H7 (cell line): ENCODE measurements at places on chromosomes 6 and 20.

DNA sequence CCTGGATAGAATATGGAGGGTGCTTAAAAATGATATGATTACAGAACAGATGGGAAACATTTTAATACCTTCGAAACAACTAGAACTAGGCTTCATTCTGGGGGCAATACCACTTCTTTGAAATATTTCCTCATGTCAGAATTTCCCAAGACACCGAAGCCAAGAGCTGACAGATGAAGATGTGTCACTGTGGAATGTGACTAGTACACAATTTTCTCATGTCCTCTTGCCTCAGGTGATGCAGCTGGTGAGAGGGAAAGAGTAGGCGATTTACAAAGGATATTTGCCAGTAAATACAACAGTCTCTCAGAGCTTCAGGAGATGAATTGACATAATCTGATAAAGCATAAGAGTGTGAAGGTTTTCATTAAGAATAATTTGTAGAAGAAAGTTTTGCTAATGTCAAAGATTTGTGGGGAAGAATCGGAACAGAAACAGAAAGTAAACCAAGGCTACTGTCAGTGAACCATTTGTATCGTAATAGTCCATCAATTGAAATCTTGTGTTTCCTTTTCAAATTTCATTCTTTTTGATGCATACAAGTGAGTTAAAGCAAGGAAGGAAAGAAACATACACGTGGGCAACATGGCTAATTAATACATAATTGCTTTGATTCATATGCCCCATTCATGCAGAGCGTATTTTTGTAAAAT is 164.7 kb upstream of the CCN2 start:
- DNase-seq: no peak

DNA sequence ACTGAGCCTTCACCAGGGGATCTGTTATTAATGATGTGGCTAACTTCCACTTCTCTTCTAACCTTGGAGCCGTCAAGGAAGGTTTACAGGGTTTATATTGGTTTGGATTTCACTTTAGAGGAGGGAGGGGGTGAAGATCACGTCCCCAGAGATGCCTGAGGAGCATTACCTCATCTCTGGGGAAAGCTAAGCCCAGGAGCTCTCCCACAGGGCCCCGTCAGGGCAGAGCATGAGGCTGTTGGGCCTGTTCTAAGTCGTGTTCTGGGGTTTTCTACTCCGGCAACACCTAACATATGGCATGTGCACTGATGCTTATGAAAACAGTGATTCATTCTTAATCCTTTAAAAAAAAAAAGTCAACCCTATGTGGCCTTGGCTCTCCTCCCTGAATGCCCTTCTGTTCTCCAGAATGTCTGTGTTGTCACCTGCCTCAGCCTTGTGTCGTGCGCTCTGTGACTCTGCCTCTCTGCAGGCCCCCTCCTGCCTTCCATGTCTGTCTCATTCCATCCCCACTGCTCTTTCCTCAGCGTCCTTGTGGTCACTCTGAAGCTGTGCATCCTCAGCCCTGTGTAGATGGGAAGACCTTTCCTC is 97.4 kb upstream of the JARID2 start:
- DNase-seq: no peak

GRCh38 chr6:115896538-115897129 is 164.1 kb downstream of the FRK start:
- DNase-seq: peak; percentile 26

DNA sequence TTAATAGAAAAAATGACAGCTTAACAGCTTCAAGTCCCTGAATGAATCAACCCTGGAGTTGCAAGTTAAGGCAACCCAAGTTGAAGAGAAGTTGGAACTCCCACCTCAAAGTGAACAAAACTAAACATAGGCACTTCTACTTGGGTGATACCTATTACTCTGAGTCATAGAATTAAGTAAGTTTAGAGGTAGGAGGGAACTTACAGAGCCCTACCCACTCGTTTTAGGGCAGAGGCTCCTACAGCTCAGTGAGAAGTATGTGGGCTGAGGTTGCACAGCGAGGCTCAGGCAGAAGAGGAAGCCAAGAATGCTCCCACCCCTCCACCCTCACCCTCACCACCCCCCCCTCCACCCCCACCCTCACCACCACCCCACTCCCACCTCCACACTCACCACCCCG is 42.2 kb downstream of the NFATC2 start:
- DNase-seq: no peak

DNA sequence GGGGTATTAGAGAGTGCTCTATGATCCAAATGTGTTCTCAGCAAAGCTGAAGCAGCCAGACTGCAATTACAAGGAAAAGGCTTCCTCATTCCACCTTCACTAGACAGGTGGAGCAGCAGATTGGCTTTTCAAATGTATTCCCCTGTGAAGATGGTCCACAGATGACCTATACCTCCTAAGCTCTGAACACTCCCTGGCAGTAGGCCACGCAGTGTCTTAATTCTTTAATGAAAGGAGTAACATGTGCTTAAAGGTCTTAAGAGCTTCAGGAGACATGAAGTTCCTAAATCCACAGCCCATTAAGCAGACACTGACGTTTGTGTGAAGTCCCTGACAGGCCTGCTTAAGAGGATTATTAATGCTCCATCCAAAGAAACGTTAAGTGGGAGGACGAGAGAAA is 138.9 kb upstream of the NUP153 start:
- no peak for DNase-seq

DNA sequence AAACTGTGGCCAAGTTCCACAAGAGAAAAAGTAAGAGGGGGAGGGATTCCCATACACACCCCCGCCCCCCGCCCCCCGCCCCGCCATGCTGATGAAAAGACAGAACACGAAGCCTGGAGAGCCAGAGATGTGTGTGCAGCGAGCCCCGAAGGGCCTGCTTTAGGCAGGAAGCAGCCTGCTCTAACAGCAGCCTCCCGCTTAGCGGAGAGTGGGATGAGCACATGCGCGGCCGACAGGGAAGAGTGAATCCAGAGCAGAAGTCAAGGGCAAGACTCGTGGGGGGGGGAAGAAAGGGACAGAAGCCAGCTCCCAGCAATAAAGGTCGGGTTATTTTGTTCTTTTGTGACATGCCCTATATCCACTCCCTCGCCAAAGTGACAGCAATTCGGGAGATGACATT is 67.2 kb upstream of the PTGIS start:
- no peak for DNase-seq

DNA sequence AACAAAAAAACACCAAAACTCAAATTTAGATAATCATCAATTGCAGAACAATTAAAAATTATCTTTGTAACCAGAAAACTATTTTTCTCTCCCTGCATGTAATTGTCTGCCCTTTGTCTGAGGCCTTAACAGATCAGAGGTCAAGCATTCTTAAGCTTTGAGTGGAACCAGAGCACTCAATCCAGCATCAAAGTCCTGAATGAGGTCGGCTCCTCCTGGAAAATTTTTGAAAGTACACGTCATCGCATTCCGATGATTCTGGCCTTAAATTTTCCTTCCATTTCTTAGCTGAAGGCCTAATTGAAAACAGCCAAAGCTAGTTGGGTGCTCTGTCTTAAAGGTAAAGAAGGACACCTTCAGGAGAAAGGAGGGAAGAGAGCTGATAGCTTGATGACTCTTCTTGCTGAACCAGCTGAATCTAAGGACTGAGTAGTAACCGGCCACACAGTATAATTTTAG is 510.2 kb upstream of the SULF2 start:
- peak; percentile 41 for DNase-seq

DNA sequence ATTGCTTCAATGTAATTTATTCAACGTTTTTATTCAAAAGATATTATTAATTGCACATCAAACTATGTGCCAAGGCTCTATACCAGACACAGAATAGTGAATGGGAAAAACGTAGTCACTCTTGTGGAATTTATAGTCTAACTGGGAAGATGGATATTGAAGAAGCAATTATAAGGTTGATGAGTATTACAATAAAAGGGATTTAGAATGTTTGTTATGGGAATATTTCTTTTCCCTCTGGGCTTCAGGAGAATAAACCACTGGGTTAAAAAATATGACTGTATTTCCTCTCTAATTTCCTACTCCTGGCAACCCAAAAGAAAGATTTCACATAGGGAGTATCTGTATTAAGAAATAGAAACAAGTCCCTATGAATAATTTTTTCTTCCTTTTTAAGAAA is 25.1 kb upstream of the UTRN start:
- no peak for DNase-seq

DNA sequence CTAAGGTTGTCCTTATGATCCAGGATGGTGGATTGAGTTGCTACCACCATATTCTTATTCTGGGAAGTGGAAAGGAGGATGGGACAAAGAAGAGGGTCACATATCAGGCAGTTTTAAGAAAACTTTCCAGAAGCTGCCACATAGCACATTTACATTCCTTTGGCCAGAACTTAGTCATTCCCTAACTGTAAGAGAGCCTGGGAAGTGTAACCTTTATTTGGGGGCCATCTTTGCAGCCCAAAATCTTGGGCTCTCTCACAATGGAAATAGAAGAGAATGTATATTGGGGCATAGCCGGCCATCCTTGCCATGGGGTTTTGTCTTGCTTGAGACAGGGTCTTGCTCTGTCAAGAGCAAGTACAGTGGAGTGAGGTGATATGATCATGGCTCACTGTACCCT is 8.4 kb downstream of the ZNF341 start:
- no peak for DNase-seq

DNA sequence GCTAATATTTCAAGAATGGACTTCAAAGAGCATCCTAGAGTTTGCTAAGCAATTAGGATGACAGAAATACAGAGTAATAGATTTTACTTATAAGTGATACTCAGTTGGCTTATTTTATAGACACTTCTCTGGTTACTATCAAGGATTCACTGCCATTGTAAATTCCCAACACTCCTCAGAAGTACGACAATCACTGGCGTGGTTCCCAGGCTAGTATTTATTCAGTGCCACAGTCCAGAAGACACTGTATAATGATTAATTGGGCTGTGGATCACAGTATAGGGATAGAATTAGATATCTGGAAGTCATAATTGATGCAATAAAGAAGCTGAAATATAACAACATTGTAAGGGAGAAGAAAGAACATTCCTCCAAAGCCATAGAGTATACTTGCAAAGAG is 15.7 kb downstream of the MANEA start:
- DNase-seq: no peak

DNA sequence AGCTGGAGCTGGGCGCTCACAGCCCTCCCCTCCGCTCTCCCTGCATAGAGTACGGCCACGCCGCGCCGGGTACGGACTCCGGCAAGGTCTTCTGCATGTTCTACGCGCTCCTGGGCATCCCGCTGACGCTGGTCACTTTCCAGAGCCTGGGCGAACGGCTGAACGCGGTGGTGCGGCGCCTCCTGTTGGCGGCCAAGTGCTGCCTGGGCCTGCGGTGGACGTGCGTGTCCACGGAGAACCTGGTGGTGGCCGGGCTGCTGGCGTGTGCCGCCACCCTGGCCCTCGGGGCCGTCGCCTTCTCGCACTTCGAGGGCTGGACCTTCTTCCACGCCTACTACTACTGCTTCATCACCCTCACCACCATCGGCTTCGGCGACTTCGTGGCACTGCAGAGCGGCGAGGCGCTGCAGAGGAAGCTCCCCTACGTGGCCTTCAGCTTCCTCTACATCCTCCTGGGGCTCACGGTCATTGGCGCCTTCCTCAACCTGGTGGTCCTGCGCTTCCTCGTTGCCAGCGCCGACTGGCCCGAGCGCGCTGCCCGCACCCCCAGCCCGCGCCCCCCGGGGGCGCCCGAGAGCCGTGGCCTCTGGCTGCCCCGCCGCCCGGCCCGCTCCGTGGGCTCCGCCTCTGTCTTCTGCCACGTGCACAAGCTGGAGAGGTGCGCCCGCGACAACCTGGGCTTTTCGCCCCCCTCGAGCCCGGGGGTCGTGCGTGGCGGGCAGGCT is 4.6 kb downstream of the KCNK15 start:
- DNase-seq: peak; percentile 91

DNA sequence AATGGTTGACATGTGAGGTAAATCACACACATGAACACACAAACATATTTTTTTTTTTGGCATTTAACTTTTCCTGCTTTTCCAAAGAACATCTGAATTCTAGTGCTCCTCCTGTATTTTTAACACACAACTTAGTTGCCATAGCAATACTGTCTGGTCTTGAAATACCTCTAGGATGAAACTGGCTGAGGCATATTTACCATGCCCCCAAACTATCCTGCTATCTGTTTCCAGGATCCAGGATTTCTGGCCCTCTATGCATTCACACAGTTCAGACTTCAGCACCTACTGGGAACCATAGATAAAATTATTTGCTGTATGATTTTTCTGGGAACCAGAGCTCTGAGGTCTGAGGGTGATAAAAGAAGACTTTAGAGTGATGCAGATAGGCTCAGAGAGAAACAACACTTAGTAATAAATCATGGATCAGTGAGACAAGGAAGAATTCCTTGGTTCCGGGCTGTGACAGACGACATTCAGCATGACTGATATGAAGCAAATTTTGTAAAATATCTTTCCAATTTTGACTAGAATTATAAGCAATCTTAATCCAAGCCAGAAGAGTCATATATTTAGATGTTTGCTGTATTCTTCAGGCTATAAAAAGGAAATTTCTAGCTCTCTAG is 359.7 kb downstream of the BTBD9 start:
- no peak for DNase-seq

DNA sequence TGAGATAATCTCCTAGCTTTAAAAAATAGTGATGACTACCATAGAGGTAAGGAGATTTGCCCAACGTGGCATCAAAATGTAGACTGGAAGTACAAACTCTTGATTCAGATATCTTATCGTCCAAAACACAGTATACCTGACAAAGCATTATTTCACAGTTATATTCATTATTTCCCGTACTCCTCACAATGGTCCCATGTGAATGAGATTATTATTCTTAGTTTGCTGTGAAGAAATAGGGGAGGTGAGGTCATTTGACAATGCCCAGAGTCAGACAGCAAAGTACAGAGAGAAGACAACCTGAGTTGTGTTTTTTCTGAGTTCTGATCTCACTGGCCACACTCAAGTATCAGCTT is 1.2 kb upstream of the TFB1M start:
- no peak for DNase-seq

DNA sequence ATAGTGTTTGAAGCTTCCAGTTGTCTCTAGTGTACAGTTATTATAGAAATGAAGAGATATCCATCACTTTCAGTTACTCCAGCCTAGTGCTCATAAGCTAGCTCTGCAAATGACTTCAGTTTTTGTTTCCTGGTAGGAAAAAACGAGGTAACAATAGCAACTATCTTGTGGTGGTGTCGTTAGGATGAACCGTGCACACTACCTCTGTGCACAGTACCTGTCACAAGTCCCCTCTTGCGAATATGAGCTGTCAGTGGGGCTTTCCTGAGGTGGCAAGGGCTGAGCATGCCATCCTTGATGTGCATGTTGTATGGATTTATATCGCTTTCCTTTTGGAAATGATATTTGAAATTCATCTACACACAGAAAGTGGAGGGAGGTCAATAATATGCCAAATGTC is 151.8 kb downstream of the ARID1B start:
- DNase-seq: no peak
